SJCRH30 (cell line): ENCODE measurements at places on chromosomes 11 and 22.
A peak's percentile ranks its signal among the peaks of the same experiment; 100 is the strongest.

DNA sequence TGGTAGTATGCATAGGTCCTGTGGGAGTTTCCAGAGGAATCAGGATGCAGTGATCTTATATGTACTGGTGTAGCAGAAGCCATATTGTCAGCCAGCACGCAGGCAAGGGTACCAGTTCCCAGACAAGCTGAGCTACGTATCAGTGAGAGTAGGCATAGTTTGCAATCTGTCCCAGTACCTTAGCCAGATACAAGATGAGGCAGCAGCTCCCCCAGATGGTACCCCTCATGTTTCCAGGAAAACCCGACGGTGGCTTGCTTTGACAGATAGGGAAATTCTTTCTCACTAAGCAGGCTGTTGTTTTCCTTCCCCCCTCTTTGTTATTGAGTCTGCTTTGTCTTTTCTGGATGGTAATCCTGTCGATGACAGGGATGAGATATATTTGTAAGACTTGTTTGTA is 109.7 kb upstream of the RRM1 start:
- no peak for DNase-seq

- no peak for DNase-seq
Observed at GRCh38 chr22:32024796-32025195, 18.3 kb upstream of the SLC5A1 start.

- no peak for DNase-seq
Observed at GRCh38 chr11:82832983-82833382, 67.2 kb downstream of the PRCP start.

- no peak for DNase-seq
Observed at GRCh38 chr22:22916215-22916951, 28.8 kb downstream of the IGLL5 start.

GRCh38 chr11:5891216-5891800 is 1.7 kb upstream of the OR52E5 start:
- DNase-seq, result peak; percentile 17

- DNase-seq, result no peak
Observed at GRCh38 chr22:48238966-48239365, 1476.5 kb downstream of the TBC1D22A start.

GRCh38 chr11:11722861-11723260 is 101.1 kb upstream of the GALNT18 start:
- DNase-seq, result no peak

DNA sequence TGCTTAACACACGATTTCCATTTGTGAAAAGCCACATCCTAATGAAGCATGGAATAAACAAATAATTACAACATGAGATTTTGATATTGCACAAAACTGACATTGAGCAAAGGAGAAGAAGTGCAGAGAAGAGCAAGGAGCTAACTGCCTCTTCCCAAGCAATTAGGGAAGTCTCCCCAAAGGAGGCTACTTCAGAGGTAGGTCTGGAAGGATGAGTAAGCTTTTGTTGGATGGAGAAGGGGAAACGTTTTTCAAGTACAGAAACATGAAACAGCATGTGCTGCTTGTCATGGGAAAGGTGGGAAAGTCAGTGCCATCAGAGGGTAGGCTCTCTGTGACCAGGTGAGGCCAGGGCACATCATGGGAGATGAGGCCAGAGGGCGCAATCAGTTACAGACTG is 132.2 kb upstream of the SESN3 start:
- no peak for DNase-seq

GRCh38 chr11:111846636-111847035 is 24.7 kb downstream of the ALG9 start:
- DNase-seq, result no peak

- peak; percentile 25 for DNase-seq
Observed at GRCh38 chr11:67120881-67121710, 2.0 kb downstream of the KDM2A start.

GRCh38 chr11:121435551-121436511 is 16.3 kb upstream of the SORL1 start:
- no peak for DNase-seq

DNA sequence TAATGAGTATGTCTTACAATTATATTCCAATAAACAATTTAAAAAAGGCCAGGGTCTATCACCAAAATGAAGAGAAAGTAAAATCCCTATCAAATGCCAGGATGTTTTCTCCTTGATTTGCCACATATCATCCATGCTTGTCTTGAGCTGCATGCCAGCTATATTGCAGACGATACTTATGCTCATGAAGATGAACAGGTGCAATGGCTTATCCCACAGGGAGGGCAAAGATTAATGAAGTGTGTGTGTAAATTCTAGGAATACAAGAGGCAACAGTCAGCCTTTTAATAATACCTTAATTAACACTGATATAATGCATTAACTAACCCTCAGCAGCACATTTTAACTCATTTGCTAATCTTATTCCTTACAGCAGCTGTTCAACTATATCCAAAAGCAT is 850.5 kb downstream of the KCNA4 start:
- peak; percentile 4 for DNase-seq

- DNase-seq, result no peak
Observed at GRCh38 chr22:44337678-44338004, 24.9 kb upstream of the SHISAL1 start.
